ENCODE measurements at places on chromosomes 5 and 9. TPM values are rescaled to one million over a fixed set of nuclear protein-coding genes. Genes with fewer than 3 reads are reported as not detected.

GRCh38 chr5:68332556-68332955 is 117.0 kb downstream of the PIK3R1 start:
- H3K4me3 ChIP-seq, result no peak overlapping the region
- H3K36me3 ChIP-seq, result no peaks in the 10 kb centered on the region
- no peaks in the 10 kb centered on the region for H3K4me1 ChIP-seq

DNA sequence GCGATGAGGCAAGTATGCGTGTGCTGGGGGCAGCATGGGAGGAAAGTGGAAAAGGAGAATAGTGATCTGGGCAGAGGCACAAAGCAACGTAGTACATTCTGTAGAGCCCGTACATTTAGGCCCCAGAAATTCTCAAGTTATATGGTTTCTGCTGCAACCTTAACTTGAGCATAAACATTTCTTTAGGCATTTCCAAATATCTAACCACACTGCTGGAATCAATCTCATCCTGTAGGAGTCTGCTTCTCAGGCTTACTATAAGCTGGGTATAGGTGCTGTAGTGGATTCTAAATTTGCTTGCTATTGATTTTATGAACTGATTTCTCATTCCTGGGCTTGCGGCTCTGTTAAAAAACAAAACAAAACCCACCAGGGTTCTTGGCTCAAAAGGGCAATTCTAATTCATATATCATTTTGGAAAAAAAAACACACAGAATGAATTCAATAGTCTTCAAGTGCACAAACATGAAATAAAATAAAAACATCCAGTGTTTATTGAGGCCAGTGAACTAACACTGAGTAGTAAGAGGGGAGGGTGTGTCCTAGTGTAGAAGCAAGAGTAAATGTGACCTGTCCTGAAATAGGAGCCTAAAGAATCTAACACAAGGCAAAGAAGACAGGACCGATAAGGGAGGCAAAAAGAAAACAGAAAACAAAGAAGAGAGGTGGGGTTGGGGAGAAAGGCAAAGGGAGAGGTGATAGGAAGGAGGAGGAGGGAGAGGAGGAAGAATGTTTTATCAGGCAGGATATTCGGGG is 145.5 kb upstream of the LHFPL2 start:
- no peak for DNase-seq
- no peak overlapping the region for H3K27ac ChIP-seq
- no peak overlapping the region for H3K4me3 ChIP-seq
- H3K27me3 ChIP-seq, result peaks cover 2% of the 10 kb centered on the region

DNA sequence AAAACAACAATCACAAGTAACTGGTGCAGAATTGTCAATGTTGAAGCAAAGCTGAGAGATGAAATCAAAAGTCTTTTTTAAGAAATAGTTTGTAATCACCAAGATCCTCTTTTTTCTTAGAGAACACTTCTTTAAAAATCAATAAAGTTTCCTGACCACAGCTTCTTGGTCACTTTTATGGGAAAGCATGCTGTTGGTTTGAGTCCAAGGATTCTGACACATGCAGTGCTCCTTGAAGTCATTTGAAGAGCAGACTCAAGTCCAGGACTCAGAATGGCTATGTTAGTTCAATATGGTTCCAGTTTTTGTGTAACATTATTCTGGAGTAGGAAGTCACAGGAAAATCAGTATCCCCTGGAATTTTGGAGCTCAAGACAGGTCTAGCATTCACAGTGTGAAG is 480.6 kb downstream of the NR2F1-AS1 start:
- no peaks in the 10 kb centered on the region for H3K36me3 ChIP-seq
- H3K4me1 ChIP-seq, result no peaks in the 10 kb centered on the region
- no peak for DNase-seq
- H3K4me3 ChIP-seq, result no peak overlapping the region

DNA sequence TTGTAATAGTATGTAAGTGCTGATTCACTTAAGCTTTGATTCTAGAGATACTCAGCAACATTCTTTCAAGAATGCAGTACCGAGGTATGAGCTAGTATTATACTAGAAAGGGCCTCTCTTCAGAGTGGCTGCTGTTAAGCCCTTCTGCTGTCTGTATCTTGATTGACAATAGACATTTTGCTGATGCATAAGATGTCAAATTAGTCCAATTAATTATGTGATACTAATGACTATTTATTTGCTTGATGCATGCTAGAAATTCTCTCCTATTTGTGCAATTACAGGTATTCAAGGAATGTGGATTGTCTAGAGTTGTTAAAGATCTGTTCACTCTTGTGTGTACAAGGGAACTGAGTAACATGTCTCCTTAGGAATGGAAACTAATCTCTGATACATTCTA is 92.3 kb upstream of the PTGER4 start:
- no peak for DNase-seq
- no peak overlapping the region for H3K27ac ChIP-seq
- no peak overlapping the region for H3K4me3 ChIP-seq
- H3K27me3 ChIP-seq, result peaks cover 1% of the 10 kb centered on the region
- H3K36me3 ChIP-seq, result peaks cover 6% of the 10 kb centered on the region
- peaks cover 18% of the 10 kb centered on the region for H3K4me1 ChIP-seq

- H3K36me3 ChIP-seq, result peaks cover 19% of the 10 kb centered on the region
- peaks cover 36% of the 10 kb centered on the region for H3K4me1 ChIP-seq
- no peaks in the 10 kb centered on the region for H3K27me3 ChIP-seq
- peak; percentile 83 for DNase-seq
Measured at GRCh38 chr9:32552172-32552872, at the start of the genes SMIM27 and TOPORS. SMIM27 (plus strand) TSS chr9:32552327; CDS start chr9:32552435, 108 bp downstream. TOPORS (minus strand) TSS chr9:32552586; CDS start chr9:32552436, 150 bp downstream.

- no peak overlapping the region for H3K4me3 ChIP-seq
- DNase-seq, result no peak
- H3K27ac ChIP-seq, result no peak overlapping the region
- H3K36me3 ChIP-seq, result no peaks in the 10 kb centered on the region
- H3K4me1 ChIP-seq, result no peaks in the 10 kb centered on the region
Measured at GRCh38 chr9:34546102-34546833, 23.5 kb upstream of the ENHO start.

- H3K36me3 ChIP-seq, result peaks cover 4% of the 10 kb centered on the region
- H3K4me1 ChIP-seq, result peaks cover 12% of the 10 kb centered on the region
- DNase-seq, result no peak
- no peak overlapping the region for H3K4me3 ChIP-seq
- no peaks in the 10 kb centered on the region for H3K27me3 ChIP-seq
Measured at GRCh38 chr5:156991714-156992113, 28.7 kb upstream of the TIMD4 start.

DNA sequence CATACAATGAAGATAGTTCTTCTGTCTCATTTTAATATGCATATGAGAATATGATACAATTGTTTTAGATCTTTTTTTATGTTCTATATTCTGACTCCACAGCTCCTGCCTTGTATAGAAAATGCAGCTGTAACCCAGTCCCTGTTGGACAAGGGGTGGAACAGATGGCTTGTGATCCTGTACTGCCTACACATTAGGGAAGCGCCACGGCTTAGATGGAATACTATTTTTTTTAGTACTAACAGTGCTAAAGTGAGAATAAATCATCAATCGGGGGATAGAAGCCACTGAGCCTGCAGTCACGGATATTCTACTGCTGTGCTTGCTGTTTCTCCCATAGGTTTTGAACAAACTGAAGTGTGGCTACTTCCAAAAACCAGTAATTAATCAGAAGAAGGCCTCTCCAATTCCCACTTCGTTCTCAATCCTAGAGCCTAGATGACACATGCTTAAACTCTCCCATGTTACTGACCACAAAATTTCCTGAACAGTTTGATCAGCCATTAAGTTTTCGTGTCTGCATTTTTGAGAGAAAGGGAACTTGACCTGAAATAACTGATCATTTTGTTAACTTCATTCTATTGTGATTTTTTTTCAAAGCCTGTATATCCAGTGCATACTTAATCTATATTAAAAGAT is 150.3 kb downstream of the CDH18 start:
- H3K4me1 ChIP-seq, result no peaks in the 10 kb centered on the region
- H3K4me3 ChIP-seq, result no peak overlapping the region
- no peaks in the 10 kb centered on the region for H3K36me3 ChIP-seq
- DNase-seq, result no peak
- no peak overlapping the region for H3K27ac ChIP-seq

Gene ODF2
- total RNA-seq, result 55.6 TPM

Gene MCIDAS
- 0.10 TPM for total RNA-seq

Measured in activated T-helper 1 cell treated with anti-CD3 and anti-CD28 coated beads, Interleukin-12 subunit alpha, Interleukin-12 subunit beta, Interleukin-2, Interleukin-4 antibody, amounts not matched to agents 30 ng/mL and 10 ng/mL and 1 ng/mL, durations not matched to agents 14 hours and 24 hours and 36 hours (primary cell).